ENCODE measurements at places on chromosomes 6 and 20. TPM values are rescaled to one million over a fixed set of nuclear protein-coding genes. Genes with fewer than 3 reads are reported as not detected.

DNA sequence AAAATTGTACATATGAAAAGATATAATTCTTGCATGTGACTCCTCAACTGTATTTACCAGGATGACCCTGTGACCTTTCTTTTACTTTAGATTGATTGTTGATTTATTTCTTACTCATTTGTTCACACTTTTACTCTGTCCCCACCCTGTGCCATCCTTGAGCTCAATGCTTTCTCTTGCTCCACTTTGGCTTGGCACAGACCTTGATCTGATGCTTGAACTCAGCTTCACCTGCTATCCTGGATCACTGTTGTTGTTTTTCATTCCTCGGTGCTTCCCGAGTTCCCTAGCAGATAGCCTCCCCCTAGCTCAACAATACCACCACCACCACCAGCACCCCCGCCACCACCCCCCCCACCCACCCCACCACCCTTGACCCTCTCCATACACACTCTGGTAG, 102.1 kb downstream of the EYA4 start:
- H3K27me3 ChIP-seq, result no peaks in the 10 kb centered on the region
- H3K36me3 ChIP-seq, result no peaks in the 10 kb centered on the region
- H3K27ac ChIP-seq, result no peak overlapping the region
- H3K4me1 ChIP-seq, result no peaks in the 10 kb centered on the region

GRCh38 chr6:443621-444159, 52.1 kb downstream of the IRF4 start:
- H3K27ac ChIP-seq, result no peak overlapping the region
- H3K4me1 ChIP-seq, result no peaks in the 10 kb centered on the region
- H3K4me3 ChIP-seq, result no peak overlapping the region
- H3K27me3 ChIP-seq, result no peaks in the 10 kb centered on the region
- no peaks in the 10 kb centered on the region for H3K36me3 ChIP-seq

DNA sequence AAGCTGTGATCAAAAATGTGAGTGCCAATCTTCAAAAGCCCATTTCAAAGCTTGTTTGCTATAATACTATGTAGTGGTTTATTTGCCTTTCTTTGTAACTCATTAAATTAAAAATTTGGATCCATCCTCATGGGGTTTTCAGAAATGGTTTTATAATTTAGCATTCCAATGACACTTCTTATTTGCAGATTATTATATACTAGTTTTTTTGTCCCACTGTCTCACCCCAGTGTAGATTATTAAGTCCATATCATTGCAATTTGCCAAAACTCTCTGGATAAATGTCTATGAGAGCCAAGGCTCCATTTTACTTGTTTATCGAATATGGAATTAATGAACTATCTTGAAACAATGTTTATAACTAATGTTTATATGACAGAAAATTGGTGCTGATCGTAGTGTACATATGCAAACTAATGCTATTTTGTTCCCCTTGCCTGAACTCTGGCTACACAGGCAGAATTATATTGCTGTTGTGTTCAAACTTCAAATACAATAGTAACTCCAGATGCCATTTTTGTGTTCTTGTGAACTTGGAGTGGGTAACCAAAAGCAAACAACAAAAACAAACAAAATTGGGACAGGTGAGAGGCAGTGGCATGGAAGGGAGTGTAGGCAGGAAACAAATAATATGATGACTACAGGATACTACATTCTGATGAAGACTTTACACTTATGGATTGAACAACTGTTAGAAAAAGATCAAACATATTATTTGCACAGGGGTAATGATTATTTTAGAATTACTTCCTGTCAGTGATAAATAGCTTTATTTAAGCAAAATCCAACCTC, 307.1 kb upstream of the FLRT3 start:
- no peaks in the 10 kb centered on the region for H3K4me1 ChIP-seq
- no peaks in the 10 kb centered on the region for H3K27me3 ChIP-seq
- H3K27ac ChIP-seq, result no peak overlapping the region
- H3K36me3 ChIP-seq, result no peaks in the 10 kb centered on the region
- no peak for DNase-seq

Gene RAD21L1
- not detected for total RNA-seq

DNA sequence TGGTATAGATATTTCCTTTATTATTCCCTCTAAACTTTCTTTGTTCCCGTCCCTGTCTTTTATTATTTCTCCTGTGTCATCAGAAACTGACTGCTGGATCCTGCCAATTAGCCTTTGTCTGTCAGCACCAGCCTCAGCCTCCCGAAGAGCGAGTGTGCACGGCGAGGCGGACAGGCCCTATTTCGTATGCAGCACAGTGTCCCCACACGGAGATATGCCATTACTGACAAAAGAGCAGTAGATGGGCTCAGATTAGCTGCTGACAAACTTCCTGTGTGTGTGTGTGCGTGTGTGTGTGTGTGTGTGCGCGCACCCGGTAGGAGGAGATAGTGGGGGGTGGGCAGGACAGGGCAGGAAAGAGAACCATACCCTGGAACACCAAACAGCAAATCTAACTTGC, 99.5 kb upstream of the ZFP64 start:
- H3K27me3 ChIP-seq, result no peaks in the 10 kb centered on the region
- H3K36me3 ChIP-seq, result no peaks in the 10 kb centered on the region
- H3K4me3 ChIP-seq, result no peak overlapping the region
- DNase-seq, result no peak
- H3K4me1 ChIP-seq, result peaks cover 10% of the 10 kb centered on the region

Gene AGER
- 12.0 TPM for total RNA-seq

DNA sequence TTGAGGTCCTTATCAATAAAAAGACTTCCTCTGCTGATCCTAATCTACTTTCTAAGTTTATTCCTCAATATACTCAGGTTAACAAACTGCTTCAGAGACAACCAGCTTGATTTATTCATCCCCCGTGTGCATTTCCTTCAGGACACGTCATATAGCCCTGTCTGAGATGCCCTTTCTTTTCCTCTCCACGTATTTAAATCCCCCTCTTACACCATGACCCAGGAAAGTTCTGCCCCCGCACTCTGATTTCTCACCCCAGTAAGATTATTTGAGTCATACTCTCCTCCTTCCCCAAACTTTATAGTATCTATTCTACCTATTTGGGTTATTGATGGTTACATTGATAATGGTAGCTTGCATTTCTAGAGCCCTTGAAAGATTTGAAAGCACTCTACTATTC, 9.8 kb upstream of the CGA start:
- H3K27ac ChIP-seq, result no peak overlapping the region
- no peak for DNase-seq
- H3K4me3 ChIP-seq, result no peak overlapping the region

Gene NKAIN4
- not detected for total RNA-seq

GRCh38 chr20:16290358-16290757, 282.9 kb downstream of the KIF16B start:
- no peak overlapping the region for H3K27ac ChIP-seq
- H3K4me3 ChIP-seq, result no peak overlapping the region
- H3K4me1 ChIP-seq, result no peaks in the 10 kb centered on the region
- H3K27me3 ChIP-seq, result no peaks in the 10 kb centered on the region
- no peaks in the 10 kb centered on the region for H3K36me3 ChIP-seq
- DNase-seq, result no peak

GRCh38 chr6:137712587-137712986, 154.5 kb upstream of the TNFAIP3 start:
- DNase-seq, result no peak
- no peaks in the 10 kb centered on the region for H3K27me3 ChIP-seq
- H3K36me3 ChIP-seq, result no peaks in the 10 kb centered on the region
- no peak overlapping the region for H3K27ac ChIP-seq
- peaks cover 4% of the 10 kb centered on the region for H3K4me1 ChIP-seq

Gene CLPSL1
- total RNA-seq, result not detected

- H3K36me3 ChIP-seq, result no peaks in the 10 kb centered on the region
- no peak overlapping the region for H3K4me3 ChIP-seq
- no peak for DNase-seq
- no peaks in the 10 kb centered on the region for H3K4me1 ChIP-seq
- H3K27ac ChIP-seq, result no peak overlapping the region
- no peaks in the 10 kb centered on the region for H3K27me3 ChIP-seq
Measured at GRCh38 chr20:18971121-18971520, 157.5 kb downstream of the SCP2D1 start.

GRCh38 chr20:56995635-56996075, 270.8 kb downstream of the BMP7 start:
- no peak overlapping the region for H3K4me3 ChIP-seq
- H3K36me3 ChIP-seq, result no peaks in the 10 kb centered on the region
- DNase-seq, result no peak
- no peak overlapping the region for H3K27ac ChIP-seq
- no peaks in the 10 kb centered on the region for H3K4me1 ChIP-seq

DNA sequence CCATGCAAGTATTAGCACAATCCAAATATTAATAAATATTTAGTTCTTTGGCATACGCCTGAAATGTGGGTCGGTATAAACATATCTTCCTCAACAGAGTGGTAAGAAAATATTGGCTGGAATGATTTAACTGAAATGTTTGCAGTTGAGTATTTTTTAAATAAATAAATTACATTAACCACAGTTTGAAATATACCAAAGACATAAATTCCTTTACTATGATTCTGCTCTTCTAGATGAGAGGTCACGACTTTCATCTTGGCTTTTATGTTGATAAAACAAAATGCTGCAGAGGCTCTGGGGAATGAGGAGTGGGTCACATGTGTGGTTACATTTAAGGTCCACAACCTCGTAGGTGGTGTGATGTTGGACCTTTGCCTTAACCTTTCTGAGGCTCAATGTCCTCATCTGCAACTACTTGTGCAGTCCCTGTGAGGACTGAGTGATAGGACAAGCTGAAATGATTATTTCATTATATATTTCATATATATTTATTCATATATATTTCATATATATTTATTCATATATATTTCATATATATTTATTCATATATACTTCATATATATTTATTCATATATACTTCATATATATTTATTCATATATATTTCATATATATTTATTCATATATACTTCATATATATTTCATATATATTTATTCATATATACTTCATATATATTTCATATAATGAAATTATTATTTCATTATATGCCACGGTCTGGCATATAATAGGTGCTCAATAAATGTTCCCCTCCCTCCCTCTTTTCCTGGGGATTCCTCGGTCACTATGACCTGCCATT, 107.4 kb downstream of the SAMD5 start:
- no peak overlapping the region for H3K27ac ChIP-seq
- DNase-seq, result no peak
- no peaks in the 10 kb centered on the region for H3K4me1 ChIP-seq
- H3K27me3 ChIP-seq, result no peaks in the 10 kb centered on the region
- no peaks in the 10 kb centered on the region for H3K36me3 ChIP-seq

DNA sequence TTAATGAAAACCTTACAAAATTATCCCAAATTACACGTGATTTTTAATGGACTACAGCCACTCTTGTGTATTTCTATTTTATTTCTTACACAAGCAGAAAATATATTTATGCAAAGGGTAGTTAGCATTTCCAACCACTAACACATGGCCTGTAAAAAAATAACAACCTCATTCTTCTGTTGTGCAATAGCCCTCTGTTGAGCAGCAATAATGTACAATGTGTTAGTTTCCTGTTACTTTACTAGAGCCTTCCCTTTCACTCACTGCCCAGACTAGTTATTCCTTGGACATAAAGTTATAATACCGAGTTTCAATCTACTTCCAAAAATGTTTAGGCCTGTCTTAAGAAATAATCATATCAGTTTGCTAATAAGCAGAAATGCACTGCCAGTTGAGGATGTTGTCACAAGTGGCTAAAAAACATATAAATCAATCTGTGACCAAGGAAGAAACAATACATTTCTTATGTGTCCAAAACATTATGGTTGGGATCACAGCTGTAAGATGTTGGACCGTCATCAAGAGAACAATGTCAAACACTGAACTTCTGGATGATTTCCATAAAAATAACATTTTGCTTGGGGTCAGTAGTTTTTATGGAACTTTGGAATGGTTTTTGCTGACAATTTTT, 73.6 kb upstream of the RNF146 start:
- DNase-seq, result peak; percentile 72
- no peak overlapping the region for H3K27ac ChIP-seq
- no peak overlapping the region for H3K4me3 ChIP-seq
- no peaks in the 10 kb centered on the region for H3K27me3 ChIP-seq
- no peaks in the 10 kb centered on the region for H3K36me3 ChIP-seq

- H3K36me3 ChIP-seq, result no peaks in the 10 kb centered on the region
- no peak overlapping the region for H3K27ac ChIP-seq
- peak; percentile 22 for DNase-seq
Measured at GRCh38 chr6:139334806-139335446, 39.5 kb downstream of the CITED2 start.

DNA sequence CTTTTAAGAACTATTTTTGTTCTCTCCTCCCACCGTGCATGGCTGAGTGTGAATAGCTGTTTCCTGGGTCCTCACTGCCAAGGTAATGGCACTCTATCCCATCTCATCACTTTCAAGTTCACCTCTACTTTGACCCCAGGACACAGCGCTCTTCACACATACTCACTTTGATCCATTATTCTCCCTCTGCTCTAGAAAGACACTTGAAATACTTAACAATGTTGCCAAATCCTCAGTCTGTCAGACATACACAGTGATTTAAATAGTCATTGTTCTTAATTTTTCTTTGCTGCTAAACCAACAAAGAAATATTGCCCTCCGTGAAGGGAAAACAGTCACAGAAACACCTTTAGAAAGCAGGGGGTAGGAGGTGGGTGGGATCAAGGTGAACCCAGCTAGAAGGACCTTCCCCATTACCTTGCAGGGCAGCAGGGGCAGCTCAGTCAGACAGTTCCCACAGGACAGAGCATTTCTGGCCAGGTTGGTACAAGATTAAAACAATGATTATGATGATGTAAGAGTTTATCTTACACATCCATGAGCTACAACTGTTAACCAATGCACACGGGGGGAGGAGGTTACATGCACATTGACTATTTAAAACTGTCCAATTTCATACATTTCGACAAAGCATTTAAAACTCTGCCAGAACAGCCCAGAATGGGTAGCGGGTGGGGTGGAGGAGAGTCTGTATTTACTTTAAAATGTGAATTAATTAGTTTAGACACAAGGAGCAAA, 2.4 kb downstream of the SLC22A23 start:
- peaks cover 7% of the 10 kb centered on the region for H3K27me3 ChIP-seq
- H3K27ac ChIP-seq, result no peak overlapping the region
- DNase-seq, result no peak
- H3K4me3 ChIP-seq, result no peak overlapping the region

Gene DNAH8
- 0.97 TPM for total RNA-seq

GRCh38 chr20:56439771-56440291, 27.8 kb downstream of the CASS4 start:
- no peaks in the 10 kb centered on the region for H3K36me3 ChIP-seq
- H3K4me3 ChIP-seq, result no peak overlapping the region
- DNase-seq, result peak; percentile 23
- no peak overlapping the region for H3K27ac ChIP-seq
- H3K4me1 ChIP-seq, result no peaks in the 10 kb centered on the region

Measured in endothelial cell of umbilical vein (primary cell).